GM23248 (cell line): ENCODE measurements at places on chromosomes 5 and 9. TPM values are rescaled to one million over a fixed set of nuclear protein-coding genes. Genes with fewer than 3 reads are reported as not detected.

- no peaks in the 10 kb centered on the region for H3K4me1 ChIP-seq
- no peak overlapping the region for H3K4me3 ChIP-seq
- no peaks in the 10 kb centered on the region for H3K27me3 ChIP-seq
- H3K27ac ChIP-seq = no peak overlapping the region
- DNase-seq = no peak
Observed at GRCh38 chr5:164951570-164951969, 1446.2 kb downstream of the MAT2B start.

- no peak overlapping the region for H3K27ac ChIP-seq
- H3K4me3 ChIP-seq = no peak overlapping the region
- no peaks in the 10 kb centered on the region for H3K27me3 ChIP-seq
- no peaks in the 10 kb centered on the region for H3K4me1 ChIP-seq
- no peak for DNase-seq
Observed at GRCh38 chr5:110752953-110753352, 14.1 kb downstream of the SLC25A46 start.

DNA sequence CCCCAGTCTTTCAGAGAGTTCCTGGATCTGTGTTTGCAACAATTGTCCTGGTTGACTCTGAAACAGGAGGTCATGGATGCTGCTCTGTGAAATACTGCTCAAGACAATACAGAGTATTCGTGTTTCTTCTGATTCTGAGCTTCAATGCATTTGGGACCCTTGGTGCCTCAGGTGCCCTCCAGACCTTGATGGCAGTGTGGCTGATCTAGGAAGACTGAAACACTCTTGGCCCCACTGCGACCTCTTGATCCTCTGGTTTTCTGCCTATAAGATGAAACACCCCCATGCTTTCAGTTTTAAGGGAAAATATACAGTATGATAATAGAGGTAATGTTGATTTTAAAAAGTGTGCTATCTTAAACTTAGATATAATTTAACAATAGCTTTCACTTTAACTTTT, 67.6 kb downstream of the GDNF start:
- H3K27me3 ChIP-seq = no peaks in the 10 kb centered on the region
- no peak for DNase-seq
- no peaks in the 10 kb centered on the region for H3K36me3 ChIP-seq

- DNase-seq = no peak
- H3K27me3 ChIP-seq = no peaks in the 10 kb centered on the region
- no peak overlapping the region for H3K4me3 ChIP-seq
- H3K4me1 ChIP-seq = peaks cover 18% of the 10 kb centered on the region
- H3K36me3 ChIP-seq = no peaks in the 10 kb centered on the region
Observed at GRCh38 chr5:67272453-67273130, 76.0 kb upstream of the CD180 start.

PCDHAC2 gene
- not detected in 2 replicates for total RNA-seq
